NCI-H187 (cell line): ENCODE measurements at places on chromosomes 12 and 14.

DNA sequence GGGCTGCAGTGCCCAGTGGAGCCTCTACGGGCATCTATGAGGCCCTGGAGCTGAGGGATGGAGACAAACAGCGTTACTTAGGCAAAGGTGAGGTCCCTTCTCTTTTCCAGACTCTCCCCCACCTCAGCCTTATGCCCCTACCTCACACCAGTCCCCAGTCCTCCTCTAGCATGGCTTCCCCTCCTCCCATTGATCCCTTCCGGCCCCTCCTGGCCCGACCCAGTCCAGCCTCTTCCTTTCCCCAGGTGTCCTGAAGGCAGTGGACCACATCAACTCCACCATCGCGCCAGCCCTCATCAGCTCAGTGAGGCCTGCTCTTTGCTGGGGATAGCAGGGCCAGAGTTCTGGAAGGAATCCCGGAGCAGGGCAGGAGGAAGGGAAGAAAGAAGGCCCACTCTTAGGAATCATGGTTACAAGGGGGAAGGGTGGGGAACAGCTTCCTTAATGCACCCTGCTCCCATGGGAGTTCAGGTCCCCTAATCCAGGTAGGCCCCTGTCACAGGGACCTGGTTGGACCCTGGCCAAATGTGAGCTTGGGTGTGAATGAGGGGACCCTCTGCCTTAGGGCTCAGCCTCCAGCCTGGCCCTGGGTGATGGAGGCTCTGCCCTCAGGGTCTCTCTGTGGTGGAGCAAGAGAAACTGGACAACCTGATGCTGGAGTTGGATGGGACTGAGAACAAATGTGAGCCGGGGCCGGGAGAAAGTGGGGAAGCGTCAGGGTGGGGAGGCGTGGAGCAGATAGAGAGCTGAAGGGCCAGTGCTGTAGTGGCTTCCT is 2.2 kb downstream of the ENO2 start:
- no peak for DNase-seq

DNA sequence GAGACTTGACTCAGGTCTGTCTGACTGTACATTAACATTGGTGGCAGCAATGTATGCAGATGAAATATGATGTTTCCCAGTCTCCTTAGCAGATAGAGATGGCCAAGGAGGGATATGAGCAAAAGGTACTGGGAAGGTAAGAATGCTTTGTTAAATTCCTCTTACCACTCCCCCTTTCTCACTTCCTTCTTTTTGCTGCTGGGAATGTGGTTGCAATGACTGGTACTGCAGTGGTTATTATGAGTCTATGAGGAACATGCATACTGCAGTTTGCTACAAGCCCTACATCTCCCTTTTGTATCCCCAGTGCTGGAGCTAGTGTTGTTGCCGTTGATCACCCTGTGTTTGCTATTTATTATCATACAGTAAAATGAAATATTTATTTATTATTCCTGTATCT is 35.9 kb downstream of the ALDH1L2 start:
- no peak for DNase-seq

- no peak for DNase-seq
These were observed 5.7 kb upstream of the HOXC13 start for GRCh38 chr12:53932915-53933314.

DNA sequence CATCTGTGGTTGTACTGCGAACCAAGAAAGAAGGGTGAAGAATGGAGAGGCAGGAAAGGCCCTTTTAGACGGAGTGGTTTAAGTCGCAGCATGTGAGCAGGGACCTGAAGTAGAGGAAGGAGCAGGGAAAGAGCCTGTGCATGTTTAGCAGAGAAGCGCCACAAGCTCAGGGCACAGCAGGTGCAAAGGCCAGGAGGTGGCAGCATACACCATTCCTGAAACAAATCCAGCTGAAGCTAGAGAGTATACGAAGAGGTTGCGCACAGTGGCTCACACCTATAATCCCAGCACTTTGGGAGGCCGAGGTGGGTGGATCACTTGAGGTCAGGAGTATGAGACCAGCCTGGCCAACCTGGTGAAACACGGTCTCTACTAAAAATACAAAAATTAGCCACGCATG is 49.9 kb downstream of the HELB start:
- DNase-seq, result no peak

DNA sequence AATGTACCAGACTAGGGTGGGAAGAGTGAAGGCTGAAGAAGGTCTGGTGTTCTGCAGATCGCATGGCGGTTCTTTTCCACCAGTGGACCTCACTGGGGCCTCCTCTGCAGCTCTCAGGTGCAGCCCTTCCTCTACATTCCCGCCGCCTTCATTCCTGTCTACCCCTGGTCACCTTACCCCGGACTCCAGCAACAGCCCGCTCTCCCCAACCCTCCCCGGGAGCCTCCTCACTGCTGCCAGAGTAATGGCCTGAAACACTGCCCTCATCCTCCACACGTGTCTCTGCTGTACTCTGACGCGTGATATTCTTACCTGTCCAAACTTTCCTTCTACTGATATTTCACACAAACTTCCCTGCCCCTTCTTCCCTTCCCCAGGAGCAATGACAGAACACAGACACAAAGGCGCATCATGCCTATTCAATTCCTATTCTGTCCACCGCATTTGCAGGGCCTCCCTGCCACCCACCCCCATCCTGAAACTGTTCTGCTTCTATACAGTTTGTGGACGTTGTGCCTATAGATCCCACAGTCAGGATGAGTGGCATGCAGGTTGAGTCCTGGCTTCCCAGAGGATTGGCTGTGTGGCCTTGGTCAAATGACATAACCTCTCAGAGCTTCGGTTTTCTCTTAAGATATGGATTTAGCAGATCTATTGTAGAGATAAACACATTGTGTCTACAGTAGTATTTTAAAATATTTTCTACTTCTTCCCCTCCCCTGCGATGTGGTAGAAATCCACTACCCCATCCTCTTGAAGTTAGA is 1.7 kb upstream of the NUAK1 start:
- no peak for DNase-seq

GRCh38 chr12:68042212-68042699 is 53.0 kb downstream of the IFNG-AS1 start:
- DNase-seq, result no peak

- DNase-seq, result no peak
These were observed 24.4 kb upstream of the DUSP16 start for GRCh38 chr12:12586879-12587675.

- no peak for DNase-seq
These were observed 76.5 kb downstream of the FERMT2 start for GRCh38 chr14:52874389-52874788.

DNA sequence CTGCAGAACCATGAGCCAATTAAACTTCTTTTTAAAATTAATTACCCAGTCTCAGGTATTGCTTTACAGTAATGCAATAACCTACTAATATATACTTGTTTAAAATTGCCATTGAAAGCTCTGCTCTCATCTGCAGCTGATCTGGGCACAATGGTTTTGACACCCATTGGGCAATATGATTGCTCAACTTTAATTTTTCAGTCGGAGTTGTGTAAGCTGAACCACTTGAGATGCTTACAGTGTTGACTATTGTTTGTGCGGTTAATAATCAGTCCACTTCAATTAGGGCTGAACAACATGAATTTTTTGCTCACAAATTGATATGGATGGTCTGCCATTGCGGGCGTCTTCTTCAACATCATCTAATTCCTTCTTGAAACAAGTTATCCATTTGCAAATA is 18.0 kb upstream of the OR4K5 start:
- no peak for DNase-seq

GRCh38 chr14:85572845-85573244 is 42.9 kb downstream of the FLRT2 start:
- DNase-seq, result no peak

- no peak for DNase-seq
These were observed 570.0 kb upstream of the FLRT2 start for GRCh38 chr14:84959851-84960520.

DNA sequence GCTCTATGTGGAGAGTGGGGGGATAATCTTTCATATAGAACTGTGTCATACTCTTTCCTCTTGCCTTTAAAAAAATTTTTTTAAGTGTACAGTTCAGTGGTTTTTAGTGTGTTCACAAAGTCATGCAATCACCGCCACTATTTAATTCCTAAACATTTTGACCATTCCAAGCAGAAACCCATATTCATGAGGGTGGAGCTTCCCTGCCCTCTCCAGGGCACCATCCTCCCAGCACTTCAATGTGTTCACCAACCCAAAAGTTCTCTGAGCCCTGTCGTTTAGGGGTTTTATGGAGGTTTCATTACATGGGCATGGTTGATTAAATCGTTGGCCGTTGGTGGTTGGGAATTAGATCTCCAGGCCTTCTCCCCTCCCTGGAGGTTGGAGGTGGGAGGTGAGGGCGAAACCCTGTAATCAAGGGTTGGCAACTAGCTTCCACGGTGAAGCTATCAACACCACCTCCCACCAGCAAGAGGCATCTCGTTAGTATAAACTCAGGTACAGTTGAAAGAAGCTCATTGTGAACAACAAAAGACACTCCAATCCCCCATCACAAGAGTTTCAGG is 42.8 kb upstream of the WNK1 start:
- no peak for DNase-seq

GRCh38 chr12:103877934-103878510 is 37.0 kb upstream of the NT5DC3 start:
- no peak for DNase-seq

DNA sequence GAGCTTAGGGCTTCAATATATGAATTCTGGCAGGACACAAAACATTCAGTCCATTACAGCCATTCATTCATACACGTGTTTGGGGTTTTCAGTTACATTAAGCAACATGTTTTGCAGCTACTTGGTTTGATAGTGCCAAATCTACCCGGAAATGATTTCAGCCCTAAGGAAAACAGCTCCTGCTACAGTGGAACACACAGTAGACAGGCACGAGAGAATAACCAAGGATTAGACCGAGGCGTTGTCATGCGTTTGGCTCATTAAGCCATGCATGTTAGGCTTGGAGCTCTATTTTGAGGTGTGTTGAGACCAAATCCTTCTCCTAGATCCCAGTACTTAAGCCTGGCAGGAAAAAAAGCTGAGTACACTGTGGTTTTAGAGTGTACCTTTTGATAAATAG is 177.4 kb downstream of the PRKCH start:
- no peak for DNase-seq

- no peak for DNase-seq
These were observed 29.3 kb downstream of the DUSP16 start for GRCh38 chr12:12533238-12533829.

DNA sequence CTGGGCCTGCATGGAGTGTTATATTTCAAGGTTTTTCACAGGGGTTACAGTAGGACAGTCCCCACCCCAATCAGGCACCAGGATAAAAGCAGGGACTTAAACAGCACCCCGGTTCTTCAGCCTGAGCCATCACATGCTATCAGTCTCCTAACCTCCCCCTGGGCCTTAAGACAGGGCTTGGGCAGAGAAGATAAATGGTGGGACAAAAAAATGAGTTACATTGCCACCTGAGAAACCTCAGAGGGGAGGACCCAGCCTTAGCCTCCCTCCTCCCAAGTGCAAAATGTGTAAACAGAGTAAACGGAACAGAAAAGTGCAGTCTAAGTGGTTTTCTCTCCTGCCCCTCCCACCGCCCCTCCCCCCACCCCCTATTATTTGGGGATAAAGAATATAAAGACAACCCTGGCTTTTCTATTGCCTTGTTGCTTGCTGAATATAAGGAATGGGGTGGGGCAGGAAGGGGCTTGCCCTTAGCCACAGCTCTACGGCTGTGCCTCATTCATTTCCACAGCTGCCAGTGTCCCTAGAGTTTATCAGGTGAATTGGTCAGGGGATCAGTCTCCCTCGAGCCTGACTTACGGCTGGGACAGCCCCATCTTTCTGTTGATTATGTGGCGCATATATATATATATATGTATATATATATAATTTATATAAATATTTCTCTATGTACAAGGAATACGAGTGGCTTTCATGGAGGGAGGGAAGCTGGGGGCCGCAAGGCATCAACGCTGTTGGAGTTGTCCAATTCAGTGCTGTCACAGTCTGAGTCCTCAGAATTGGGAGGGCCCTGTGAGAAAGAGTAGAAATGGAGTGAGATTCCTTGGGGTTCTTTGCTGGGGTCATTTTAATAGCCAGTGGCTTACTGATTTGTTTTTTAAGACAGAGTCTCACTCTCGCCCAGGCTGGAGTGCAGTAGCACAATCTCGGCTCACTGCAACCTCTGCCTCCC is 18.5 kb downstream of the MAP3K12 start:
- no peak for DNase-seq

- no peak for DNase-seq
These were observed 4.2 kb downstream of the CDK2AP1 start for GRCh38 chr12:123267335-123267920.

- DNase-seq, result no peak
These were observed 986 bp downstream of the TSSK4 start for GRCh38 chr14:24206260-24207103.

DNA sequence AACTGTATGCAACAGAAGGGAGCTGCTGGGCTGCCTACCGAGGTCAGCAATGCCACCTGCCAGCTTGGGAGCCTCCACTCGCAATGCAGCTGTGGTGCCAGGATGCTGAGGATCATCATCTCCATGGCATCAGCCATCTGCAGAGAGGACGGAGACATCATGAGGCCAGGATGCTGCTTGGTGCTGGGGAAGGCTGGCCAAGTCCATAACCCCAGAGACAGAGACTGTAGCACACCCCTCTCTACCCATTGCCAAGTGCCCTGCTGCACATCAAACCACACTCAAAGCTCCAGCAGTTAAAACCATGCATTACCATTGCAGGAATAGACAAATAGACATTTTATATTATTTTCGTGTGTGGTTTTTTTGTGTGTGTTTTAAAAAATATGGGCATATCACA is 43.5 kb downstream of the SVOP start:
- no peak for DNase-seq

- peak; percentile 56 for DNase-seq
These were observed 121.7 kb downstream of the PPM1H start for GRCh38 chr12:62813031-62813829.

DNA sequence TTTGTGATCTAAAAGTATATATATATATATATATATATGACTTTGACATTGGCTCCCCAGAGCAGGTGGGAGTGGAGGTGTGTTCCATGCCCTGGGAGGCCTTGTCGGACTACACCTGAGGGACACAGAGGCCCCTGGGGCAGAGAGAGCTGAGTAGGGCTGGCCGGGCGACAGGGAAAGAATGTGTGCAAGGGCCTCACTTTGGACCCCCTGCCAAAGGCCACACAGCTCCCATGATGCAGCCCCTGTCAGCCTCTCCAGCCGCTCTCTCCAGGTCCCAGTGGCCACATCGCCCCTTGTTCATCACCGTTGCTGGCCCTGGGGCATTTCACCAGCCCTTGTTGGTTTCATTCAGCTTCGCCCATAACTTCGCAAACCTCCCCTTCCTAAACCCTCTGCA is 123.9 kb downstream of the BCL11B start:
- no peak for DNase-seq

DNA sequence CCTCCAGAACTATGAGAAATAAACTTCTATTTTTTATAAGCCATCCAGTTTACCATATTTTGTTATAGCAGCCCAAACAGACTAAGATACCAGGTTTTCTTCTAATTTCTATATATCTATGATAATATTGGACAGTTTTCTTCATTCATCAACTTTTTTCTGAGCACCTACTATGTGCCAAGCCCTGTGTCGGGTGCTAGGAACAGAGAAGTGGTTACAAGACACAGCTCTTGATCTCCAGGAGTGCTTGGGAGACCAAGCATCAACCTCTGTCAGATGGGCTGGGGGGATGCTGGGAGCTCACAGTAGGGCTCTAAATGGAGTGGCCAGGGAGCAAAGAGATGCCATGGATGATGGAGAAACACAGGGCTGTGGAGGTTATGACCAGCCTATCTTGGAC is 2.9 kb upstream of the WSCD2 start:
- no peak for DNase-seq

- DNase-seq, result peak; percentile 31
These were observed 788 bp downstream of the ENO2 start for GRCh38 chr12:6914947-6915788.

GRCh38 chr12:64053117-64053516 is 169.0 kb downstream of the KICS2 start:
- no peak for DNase-seq
